Stimulated activated CD4-positive, alpha-beta T cell treated with anti-CD3 and anti-CD28 coated beads, Interleukin-4, amount 100 ng/mL, for 48 hours (primary cell): ENCODE measurements at places on chromosomes 3 and 15.

GRCh38 chr15:81914734-81915256 is 131.0 kb downstream of the MEX3B start:
- DNase-seq: no peak

- no peak for DNase-seq
Observed at GRCh38 chr15:91632176-91632575, 221.3 kb upstream of the SLCO3A1 start.

DNA sequence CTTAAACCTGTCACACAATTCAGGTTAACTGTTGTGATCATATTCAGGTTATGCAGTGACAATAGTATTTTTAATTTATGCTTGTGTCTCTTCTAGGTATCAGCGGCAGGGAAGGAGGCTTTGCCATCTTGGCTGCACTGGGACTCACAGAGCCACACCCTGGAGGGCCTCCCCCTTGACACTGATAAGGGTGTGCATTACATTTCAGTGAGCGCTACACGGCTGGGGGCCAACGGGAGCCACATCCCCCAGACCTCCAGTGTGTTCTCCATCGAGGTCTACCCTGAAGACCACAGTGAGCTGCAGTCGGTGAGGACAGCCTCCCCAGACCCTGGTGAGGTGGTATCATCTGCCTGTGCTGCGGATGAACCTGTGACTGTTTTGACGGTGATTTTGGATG is 23.6 kb upstream of the BSN start:
- DNase-seq: no peak

- no peak for DNase-seq
Observed at GRCh38 chr15:29086891-29087290, 182.7 kb downstream of the NSMCE3 start.

DNA sequence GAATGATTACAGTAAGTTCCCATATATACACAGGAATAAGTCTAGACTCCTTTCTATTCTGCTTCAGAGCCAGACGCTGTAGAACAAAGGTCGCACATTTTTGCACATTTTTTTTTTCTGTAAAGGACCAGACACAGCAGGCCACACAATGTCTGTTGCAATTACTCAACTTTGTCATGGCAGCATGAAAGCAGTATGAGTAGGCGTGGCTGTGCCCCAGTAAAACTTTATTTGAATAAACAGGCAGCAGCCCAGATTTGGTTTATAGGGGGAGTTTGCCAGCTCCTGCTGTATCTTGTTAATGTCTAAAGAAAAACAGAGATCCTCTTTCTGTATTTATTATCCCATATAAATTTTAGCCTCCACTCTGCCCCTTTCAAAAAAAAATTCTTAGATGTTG is 708.3 kb downstream of the FHIT start:
- DNase-seq: no peak

DNA sequence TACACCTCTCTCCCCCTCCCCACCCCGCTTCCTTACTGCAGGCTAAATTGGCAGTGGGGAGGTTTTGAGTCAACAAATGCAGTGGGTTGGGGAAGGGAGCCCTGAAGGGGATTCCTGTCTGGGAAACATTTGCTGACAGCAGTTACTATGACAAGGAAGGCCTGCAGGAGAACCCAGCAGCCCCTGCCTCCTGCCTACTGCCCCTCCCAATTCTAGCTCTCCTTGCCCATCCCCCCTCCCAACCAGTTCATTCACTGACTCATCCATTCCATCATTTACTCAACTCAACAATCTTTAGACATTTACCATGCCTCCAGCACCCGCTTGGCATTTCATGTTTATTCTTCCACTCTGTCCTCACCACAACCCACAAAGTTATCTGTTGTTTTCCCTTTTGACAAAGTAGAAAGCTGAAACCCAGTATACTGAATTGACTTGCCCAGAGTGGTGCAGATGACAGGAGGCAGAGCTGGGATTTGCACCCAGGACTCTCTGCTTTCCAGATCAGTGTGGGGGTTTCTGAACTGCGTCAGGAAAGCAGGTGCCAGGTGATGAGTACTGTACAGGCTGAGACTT is 75.0 kb downstream of the MAGEF1 start:
- peak; percentile 49 for DNase-seq

DNA sequence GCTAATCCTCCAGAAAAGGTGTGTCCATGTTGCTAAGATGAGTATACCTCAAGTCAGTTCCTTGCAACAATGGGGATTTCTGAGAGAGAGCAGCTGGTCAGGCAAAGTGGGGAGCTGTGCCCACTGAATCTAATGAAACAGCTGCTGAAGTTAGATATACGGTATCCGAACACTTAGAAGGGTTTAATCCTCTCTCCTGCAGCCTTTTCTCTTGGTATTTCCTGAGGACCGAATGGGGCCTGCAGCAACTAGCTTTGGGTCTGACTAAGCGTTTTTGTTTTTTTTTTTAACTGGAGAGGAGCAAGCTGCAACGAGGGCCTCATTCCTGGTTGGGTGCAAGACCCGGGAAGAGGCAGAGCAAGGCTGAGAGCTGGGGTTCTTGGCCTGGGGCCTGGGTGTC is 37.6 kb upstream of the BNC1 start:
- DNase-seq: no peak

DNA sequence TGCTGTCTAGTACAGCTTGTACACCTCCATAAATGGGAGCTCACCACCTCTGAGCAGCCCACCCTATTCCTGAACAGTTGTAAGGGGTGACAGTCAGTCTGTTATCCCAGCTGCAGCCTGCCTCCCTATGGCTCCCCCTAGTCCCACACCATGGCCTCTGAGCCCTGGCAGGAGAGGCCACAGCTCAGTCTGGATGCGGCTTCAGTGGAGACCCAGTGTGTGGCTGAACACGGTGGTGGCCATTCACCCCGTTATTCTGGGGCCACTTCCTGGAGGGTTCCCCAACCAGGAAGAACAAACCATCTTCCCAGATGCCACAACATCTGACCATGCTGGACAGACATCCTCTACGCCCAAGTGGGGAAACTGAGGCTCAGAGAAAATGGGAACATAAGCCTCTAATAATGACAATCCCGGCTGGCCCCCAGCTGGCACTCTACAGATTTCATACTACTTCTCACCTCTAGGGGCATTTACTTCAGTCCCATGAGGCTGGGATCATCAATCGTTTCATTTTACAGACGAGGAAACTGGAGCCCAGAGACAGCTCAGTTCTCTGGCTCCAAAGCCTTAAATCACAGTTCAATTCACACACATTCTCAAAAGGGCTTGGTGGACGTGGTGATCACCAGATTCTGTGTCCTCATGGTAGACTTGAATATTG is 9.2 kb upstream of the GRIP2 start:
- DNase-seq: no peak

DNA sequence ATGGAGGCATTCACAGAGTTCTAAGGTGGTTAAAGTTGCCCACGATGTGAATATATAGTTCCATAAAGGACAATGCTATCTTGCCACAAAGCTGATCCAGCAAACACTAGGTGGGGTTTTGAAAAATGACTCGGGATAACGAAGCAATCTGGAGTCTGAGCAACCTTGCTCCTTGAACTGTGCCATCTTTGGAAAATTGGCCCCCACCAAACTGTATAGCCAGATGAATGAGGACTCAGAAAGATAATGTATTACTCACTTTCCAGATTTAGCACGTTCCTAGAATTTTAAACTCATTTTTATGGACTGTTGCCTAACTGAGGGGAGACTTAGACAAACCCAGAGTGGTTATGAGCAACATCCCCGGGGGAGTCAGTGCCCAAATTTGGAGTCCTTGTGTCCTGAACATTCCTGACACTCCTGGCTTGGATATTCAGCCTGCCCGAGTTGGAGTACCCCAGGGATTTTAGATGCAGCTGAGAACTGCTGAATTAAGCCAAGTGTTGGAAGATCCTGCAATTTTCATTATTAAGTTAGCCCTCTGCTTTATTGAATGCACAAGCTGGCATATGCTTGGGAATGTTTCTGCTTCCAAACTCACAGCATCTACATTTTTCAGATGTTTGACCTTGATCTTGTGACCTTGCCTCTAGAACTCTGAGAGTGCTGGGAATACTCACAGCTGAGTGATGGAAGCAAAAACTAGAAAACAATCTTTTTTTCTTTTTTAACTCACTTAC is 8.8 kb upstream of the MAGI1 start:
- no peak for DNase-seq

GRCh38 chr3:169662132-169662842 is 1.2 kb downstream of the MECOM start:
- DNase-seq: no peak

- DNase-seq: no peak
Observed at GRCh38 chr3:6867269-6867668, 6.4 kb downstream of the GRM7 start.

DNA sequence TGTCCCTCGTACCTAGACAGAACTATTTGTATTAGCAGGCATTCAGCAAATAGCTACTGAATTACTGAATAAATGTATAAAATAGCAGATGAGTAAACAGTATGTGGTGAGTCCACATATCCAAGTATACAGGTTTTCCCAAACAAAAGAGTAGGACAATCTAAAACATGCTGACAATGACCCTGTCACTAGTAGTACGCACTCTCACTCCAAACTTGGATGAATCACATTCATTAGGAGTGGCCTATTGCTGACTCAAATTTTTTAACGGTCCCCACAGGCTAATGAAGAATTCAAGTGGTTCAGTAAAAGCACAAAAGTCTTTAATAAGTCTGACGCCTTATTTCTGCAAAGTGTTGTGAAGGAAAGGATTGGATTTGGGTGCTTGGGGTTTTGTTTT is 449.3 kb upstream of the THBS1 start:
- no peak for DNase-seq

DNA sequence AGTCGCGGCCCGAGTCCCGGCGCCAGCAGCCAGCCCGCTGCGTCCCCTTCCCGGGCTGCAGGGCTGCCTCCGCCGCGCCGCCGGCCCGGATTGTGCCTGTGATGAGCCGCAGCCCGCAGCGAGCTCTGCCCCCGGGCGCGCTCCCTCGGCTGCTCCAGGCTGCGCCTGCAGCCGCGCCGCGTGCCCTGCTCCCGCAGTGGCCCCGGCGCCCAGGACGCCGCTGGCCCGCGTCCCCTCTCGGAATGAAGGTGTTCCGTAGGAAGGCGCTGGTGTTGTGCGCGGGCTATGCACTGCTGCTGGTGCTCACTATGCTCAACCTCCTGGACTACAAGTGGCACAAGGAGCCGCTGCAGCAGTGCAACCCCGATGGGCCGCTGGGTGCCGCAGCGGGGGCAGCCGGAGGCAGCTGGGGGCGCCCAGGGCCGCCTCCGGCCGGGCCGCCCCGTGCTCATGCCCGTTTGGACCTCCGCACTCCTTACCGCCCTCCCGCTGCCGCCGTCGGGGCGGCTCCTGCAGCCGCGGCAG is 1.2 kb downstream of the CHST2 start:
- DNase-seq: no peak
